ENCODE measurements at places on chromosomes 16 and 17. TPM values are rescaled to one million over a fixed set of nuclear protein-coding genes. Genes with fewer than 3 reads are reported as not detected.

The PLLP gene
- 1.2 TPM for total RNA-seq

GRCh38 chr16:19751478-19752385 lies 33.7 kb downstream of the IQCK start:
- DNase-seq: no peak

DNA sequence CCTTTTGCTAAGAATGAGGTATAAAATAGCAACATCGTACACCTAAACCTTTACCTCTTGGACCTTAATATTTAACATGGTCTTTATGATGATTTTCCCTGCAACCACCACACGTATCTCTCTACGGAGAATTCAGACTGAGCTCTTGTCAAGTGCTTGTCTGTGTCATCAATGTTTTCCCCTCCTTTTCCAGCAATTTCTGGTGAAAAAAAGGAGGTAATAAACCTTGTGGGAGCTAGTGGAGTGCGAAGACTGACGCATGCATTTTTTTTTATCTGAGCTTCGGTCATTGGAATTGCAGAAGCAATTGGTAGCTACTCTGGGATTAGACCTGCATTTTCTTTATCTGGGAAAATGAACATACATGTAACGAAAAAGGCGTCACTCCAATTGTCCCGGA lies 527.6 kb downstream of the TMEM114 start:
- DNase-seq: no peak

DNA sequence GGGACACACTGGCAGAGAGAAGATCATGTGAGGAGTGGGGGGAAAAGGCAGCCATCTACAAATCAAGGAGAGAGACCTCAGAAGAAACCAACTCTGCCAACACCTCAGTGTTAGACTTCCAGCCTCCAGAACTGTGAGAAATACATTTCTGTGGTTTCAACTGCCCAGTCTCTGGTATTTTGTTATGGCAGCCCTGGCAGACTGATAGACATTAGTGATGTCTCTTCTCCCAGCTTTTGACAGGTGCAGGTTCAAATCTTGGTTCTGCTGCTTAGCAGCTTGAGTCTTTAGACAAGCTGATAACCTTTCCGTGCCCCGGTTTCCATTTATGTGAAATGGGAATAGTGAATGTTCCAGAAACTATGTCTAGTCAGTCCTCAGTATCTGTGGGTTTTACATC lies 199.5 kb downstream of the SNX29 start:
- DNase-seq: no peak

DNA sequence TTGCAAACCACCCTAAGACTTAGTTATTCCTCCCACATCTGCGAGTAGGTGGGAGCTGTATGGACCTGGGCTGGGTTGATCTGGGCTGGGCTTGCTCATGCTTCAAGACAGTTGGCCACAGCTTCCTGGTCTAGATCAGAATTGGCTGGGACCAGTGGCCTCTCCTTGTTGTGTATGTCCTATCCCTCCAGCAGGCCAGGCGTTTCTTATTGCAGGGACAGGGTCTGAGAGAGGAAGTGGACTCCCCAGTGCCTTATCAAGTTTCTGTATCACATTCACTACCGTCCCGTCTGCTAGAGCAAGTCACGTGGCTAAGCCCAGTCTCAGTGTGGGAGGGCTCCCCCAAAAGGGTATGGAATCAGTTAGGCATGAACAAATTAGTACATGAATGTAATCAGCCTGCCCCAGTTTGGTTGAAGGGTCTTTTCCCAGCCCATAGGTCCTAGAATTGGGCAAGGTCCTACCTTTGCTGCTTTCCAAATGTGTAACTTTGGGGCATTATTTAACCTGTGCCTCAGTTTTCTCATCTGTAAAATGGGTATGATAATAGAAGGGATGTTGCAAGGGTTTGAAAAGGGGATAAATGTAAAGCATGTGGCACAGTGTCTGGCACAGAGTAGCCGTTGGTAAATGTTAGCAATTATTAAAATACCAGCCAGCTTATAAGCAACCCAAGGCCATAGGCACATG lies 36.0 kb downstream of the NKD1 start:
- no peak for DNase-seq

All from occipital lobe (tissue), 3 donors.